Kidney epithelial cell (primary cell): ENCODE measurements at places on chromosomes 11 and 22.

- DNase-seq, result no peak
Observed at GRCh38 chr11:109794501-109794900, 298.7 kb upstream of the ZC3H12C start.

DNA sequence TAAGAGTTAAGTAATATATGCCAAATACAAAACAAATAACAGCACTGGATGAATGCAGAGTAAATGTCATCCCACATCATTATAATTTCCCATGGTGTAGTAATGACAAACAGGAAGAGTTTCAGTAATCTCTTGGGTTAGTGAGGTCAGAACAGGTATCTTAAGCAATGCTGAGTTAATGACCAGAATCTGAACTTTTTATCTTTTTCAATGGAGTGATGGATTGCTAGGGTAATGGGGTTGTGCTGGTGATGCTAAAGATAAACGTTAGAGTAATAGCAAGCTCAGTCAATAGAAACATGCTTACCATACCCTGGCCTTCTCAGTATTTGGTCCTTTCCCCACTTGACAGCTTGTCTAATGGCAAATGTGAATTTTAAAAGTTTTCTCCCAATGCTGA lies 11.5 kb upstream of the BDNF start:
- DNase-seq, result no peak

DNA sequence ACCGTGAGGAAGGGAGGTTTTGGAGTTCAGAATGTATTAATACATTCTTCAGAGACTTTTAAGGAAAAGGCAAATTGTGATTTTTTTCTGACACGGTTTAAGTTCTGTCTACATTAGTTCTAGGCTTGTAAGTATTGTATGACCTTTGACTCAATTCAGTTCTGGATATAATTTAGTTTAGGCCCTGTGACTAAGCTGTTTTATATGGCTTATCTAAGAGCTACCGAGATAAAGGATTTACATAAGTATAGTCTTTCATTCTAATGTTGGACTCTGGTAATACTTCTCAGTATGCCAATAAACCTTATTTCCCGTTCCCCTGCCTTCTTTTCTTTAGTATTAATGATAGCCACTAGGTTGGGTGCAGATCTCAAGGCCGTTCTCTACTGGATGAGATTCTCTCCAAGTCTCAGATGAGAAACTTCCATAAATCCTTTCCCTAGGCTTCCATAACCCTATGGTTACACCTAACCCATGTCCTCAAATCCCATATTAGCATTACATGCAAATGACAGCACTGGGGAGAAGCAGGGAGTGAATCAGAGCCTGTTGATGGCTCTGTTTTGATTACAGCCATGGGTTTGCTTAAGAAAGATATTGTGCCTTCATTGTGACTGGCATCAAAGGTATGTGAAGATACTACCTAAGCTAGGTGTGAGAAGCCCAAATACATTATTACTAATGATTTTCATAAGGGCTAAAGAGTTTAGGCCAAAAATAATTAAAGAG lies 38.7 kb downstream of the BARX2 start:
- no peak for DNase-seq

- DNase-seq, result no peak
Observed at GRCh38 chr11:134543645-134544044, 131.6 kb upstream of the B3GAT1 start.

DNA sequence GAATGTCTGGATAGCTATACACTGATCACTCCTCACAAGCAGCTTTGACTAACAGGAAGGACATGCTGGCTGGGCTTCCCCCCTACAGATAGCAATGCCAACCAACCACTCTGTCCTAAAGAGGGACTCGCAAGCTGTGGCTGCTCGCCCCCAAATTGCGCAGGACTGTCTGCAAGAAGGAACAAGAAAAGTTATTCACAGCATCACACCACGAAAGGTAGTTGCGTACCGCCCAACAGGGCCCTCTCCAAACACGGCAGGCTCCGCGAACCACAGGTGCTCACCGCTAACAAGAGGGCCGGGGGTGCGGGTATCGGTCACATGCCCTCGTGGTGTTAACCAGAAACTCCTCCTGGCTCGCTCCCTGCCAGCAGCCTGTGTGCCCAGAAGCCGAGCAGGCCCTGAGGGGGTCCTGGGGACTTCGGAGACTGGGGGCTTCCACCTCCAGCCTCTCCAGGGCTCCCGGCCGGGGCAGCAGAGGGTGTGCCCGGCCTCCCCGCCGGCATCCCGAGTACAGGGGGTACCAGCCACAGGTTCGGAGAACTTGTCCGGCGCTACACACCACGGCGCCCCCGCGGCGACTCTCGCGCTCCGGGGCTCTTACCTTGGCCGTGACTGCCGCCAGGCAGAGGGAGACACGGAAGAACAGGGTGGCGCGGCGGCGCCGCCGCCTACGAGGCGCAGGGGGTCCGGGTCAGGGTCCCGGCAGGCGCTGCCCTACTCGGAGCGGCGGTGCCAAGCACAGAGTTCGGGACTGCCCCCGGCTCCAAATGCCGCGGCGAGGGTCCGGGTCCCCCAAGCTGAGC lies 682 bp downstream of the LARGE1 start:
- DNase-seq, result no peak

DNA sequence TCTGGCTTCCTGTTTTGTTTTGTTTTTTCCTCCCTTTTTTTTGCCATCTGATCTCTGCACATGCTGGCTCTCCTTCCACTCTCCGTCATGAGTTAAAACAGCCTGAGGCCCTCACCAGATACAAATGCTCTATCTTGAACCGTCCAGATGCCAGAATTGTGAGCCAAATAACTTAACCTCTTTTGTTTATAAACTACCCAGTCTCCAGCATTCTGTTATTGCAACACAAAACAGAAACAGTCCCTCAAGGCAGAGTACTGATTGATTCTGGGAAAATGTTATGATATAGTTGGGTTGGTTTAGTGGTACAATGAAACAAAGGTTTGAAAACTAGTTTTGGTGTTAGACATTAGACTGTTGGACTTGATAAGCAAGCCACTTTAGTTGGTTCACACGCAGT lies 1390.0 kb upstream of the RAG2 start:
- DNase-seq, result no peak

DNA sequence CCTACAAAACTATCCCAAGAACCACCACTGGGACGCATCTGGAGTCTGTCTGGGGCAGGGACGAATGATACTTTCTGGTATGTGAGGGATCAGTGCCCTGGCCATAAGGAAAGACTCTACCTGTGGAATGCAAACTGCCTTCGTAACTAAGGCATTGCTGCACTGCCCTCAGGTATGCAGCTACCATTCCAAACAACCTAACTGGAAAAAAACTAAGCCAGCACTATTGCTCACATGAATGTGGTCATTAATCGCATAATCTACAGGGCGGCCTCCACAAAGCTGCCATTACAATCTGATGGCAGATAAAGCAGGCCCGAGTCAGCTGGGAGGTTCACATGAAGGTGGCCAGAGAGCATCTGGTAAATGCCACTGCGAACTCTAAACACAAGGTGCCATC lies 3.9 kb downstream of the PACSIN2 start:
- no peak for DNase-seq

DNA sequence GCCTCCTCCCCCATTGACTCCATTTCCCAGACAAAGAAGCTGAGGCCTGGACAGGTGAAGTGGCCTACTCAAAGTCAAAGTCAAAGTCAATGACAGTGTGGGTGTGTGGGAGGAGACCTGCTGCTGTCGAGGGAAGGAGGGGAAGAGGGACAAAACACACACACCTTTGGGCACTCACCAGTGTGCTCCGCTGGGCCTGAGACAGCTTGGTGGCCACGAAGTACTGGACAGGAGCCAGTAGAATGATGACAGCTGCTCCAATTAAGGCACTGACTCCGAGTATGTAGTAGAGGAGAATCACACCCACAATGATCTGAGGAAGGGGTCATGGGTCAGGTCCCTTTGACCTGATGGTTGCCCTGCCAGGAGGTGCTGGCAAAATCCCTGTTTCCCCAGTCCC lies 33.6 kb downstream of the ABCC8 start:
- no peak for DNase-seq

GRCh38 chr11:112166562-112166961 lies 610 bp upstream of the TEX12 start:
- DNase-seq, result no peak
